ENCODE measurements at places on chromosomes 7 and 10. TPM values are rescaled to one million over a fixed set of nuclear protein-coding genes. Genes with fewer than 3 reads are reported as not detected.

Gene CDHR1
- total RNA-seq = 1.3 TPM

Gene CUBN
- 0.54 TPM for total RNA-seq

Gene LIPN
- total RNA-seq = not detected

Gene CYP3A5
- total RNA-seq = 0.13 TPM

Gene NUTM2B
- 1.3 TPM for total RNA-seq

DNA sequence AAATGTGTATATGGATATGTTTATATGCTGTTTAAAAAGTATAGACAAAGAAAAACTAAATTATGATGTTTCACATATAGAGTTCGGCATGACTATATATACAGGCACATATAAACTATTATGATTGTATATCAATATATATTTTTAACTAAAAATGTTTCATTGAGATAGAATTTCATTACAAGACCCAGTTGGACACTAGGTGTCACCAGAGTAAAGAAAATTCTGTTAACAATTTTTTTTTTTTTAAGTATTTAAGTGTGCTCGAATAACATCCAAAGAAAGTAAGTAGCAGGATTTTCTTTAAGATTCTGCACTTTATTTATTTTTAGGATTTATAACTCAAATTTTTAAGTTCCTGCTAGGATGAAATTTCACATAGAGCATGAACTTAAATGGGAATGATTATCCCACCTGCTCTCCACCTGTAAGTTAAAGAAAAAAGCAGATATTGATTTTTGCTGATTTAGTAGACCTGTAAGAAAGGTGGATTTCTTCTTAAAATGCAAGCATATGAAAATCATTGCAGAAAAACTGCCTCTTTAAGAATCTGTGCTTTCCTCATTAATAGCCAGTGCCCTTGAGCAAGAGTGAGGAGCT lies 961.5 kb downstream of the PCDH15 start:
- DNase-seq = no peak

DNA sequence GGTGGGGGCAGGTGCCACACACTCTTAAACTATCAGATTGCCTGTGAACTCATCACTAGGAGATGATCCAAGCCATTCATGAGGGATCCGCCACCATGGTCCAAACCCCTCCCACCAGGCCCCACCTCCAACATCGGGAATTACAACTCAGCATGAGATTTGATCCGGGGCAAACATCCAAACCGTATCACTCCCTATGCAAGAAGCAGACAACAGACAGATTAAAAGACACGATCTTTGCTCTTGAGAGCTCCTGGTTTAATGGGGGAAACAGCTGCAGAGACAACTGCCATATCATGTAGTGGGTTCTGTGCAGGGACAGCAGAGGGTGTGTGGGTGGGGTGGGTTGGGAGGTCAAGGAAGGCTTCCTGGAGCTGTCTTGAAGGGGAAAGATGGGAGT lies 123.6 kb downstream of the EMX2 start:
- no peak for DNase-seq

DNA sequence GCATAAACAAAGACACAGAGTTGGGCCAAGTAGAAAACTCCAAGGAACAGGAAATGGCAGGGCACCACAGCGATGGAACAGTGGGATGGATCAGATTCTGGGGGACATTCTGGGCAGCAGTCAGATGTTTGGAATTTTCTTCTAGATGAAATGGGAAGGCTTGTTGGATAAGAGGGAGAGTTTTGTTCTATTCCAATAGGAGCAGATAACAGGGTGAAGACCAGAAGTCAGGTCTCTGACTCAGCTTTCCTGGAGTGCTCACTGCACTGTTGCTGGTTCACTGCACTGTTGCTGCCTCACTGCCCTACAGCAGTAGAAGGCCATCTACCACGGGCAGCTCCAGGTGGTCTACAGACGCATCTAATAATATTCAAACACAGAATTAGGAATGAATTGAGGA lies 135.6 kb downstream of the ATE1 start:
- no peak for DNase-seq

DNA sequence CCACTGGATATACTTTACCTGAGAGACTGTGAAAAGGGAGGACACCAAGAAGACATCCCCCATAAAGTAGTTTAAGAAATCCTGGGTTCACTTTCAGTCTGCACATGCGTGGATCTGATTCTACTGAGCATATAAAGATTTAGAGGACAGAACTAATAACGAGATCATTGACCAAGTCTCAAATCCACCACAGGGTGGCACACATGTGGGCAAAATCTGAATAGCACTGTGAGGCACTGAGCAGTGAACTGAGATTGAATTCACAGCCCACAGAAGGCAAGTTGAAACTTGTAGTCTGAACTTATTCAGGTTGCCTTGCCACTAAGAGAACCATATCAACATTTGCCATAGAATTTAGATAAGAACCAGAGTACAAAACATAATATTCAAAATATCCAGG lies 818.6 kb downstream of the GRID1 start:
- DNase-seq = no peak

DNA sequence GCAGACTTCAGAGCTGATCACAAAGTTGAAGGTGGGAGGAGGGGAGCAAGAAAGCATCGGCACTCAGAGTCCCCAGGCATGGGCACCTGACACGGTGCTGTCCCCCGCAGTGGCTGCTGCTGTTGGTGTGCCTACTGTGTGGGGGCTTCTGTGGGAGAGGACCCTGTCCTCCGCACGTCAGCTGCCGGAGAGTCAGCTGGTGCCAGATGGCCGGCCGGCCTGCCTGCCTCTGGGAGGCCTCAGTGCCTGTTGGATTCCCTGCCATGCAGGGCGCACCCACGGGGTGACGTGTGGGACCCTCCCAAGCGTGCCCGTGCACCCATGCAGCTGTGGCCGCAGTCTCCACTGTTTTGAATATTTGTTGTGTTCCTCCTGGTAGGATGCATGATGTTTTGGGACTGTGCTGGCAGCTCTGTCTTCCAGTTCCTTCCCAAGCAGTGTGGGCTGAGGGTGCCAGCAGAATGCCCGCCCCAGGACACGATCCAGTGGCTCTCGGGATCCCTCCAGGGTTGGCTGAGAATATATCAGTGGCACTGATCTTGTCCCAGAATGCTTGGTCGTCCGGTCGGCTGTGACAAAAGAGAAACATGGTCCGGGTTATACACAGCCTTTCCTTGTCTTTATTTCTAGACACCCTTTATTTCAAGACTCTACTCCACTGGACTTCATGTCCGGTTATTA lies 185.6 kb downstream of the MGMT start:
- DNase-seq = no peak

DNA sequence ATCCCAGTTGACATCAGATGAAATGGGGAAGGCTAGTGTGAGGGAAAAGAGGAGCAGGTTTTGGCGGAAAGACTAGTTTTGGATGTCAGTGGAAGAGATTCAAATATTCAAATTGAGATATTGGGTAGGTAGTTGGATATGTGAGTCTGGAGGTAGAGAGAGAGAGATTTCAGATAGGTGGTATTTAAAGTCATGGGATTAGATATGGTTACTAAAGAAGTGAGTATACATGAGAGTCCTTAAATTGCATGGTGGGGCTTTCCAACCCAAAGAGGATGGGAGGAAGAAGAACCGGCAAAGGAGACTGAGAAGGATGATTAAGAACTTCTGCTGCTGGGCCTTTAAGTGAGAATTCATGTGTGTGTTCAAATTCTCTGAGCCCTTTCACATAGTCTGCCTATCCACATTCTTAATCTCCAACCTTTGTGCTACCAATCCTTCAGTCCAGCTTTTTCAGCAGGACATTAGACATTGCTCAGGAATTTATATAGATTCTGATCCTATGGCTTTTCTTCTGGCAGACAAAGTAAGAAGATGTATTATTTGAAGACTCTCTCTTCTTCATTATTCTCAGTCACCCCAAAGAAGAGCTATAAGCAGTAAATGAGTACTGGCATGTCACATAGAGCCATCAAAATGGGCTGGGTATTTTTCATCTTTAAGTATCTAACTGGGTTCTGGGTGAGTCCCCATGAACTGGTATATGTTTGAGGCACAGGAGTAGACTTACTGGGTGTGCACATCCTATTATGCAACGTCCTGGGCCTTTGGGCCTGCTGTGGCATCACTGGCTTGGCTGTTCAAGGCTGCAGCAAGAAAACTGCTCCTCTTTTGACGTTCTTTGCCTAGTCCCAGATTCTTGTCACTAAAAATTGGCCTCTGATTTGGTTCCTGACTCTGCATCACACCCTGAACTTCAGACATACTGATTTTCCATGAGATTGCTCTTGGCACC lies 33.6 kb downstream of the ST7 start:
- no peak for DNase-seq

- no peak for DNase-seq
These were observed 42.7 kb upstream of the RSBN1L start for GRCh38 chr7:77653572-77653971.

GRCh38 chr7:45324683-45325237 lies 167.2 kb downstream of the RAMP3 start:
- no peak for DNase-seq

DNA sequence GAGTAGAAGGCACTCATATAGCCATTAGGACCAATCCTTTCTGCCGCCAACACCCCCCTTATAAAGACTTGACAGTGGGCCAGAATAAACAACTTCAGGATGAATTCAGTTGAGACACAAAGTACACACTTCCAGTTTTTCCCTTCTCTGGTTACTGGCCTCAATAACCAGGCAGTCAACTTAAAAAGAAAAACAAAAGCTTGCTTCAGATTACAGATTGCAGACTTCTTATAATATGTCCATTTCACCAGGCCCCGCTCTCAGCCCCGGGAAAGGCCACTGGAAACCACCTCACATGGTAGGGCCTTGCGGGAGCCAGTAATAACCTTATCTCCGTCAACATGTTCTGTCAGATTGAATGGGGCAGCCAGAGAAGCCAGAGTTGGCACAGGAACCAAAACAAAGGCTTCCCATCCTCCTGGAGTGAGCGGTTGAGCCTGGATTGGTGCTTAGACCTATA lies 108.8 kb downstream of the EGFR start:
- DNase-seq = no peak

Measured in cardiac septum (tissue), 1 donor.